ENCODE measurements at places on chromosomes 12 and 14.

DNA sequence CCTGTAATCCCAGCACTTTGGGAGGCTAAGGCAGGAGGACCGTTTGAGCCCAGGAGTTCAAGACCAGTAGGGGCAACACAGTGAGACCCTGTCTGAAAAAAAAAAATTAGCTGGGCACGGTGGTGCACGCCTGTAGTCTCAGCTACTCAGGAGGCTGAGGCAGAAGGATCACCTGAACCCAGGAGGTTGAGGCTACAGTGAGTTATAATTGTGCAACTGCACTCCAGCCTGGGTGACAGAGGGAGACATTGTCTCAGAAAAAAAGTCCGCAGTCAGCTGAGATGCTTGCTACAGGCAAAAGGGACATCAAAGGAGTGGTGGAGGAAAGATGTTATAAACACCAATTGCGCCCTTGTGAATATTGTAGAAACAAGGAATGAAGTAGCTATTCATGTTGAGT lies 77.8 kb downstream of the NDUFA12 start:
- no peak for DNase-seq

GRCh38 chr14:34501004-34501580 lies 38.4 kb downstream of the EAPP start:
- no peak for DNase-seq

GRCh38 chr14:79134361-79134760 lies 964.2 kb downstream of the NRXN3 start:
- no peak for DNase-seq

DNA sequence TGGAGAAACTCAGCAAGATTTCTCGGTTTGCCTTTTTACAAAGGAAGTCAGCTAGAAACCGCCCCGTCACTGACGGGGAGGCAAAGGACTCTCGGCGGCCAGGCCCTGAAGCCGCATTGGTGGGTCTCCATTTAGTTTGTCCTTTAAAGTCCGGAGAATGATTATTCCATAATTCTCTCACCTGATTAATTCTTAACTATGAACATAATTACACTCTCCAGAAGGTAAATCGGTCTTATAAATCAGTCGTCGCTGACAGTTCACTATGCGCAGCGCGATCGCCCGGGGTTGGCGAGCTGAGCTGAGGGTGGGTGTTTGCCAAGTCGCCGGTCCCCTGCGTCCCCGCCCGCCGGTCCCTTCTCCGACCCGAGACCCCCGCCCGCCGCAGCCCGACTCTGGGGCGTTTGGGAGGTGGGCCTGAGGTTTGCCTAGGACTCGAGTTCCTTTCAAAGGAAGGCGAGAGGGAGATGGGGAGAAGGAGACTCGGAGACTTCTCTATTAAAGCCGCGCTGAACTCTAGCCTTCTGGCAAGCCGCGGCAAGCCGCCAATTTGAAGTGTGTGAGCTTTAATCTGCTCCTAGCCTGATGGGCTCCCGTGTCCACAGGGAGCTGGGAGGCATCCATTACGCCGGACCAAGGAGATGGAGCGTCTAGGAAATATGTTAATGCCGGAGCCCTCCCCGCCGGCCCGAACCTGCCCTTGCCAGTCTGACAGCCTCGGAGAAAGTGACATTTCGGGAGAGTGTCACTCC lies 392.9 kb downstream of the NOVA1 start:
- DNase-seq = no peak

All from stimulated activated CD4-positive, alpha-beta T cell treated with anti-CD3 and anti-CD28 coated beads, Interleukin-2, amount 100 ng/mL, for 24 hours (primary cell).